Thoracic aorta (tissue), 2 donors: ENCODE measurements at places on chromosomes 7 and 10.

GRCh38 chr10:75662715-75663114, 231.3 kb downstream of the LRMDA start:
- H3K36me3 ChIP-seq = no peaks in the 10 kb centered on the region
- DNase-seq = peak; percentile 37
- peak overlapping the region; percentile 73 for H3K27ac ChIP-seq
- H3K4me3 ChIP-seq = no peak overlapping the region

DNA sequence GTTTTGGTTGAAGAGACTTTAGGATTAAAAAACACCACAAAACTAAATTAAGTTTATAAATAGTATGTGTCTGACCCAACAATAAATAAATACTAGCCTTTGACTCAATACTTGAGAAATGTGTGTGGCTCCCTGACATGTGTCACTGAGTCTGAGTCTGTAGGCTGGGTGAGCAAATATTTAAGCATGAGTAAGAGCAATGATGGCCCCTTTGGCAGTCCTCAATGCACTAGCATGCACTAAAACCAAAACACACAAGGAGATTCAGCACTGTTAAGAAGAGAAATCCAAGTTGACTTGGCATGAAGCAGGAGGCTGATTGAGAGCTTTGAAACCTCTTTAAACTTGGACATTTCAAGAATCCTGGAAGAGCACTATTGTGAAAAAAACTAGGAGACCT, 37.1 kb downstream of the CCDC71L start:
- H3K36me3 ChIP-seq = no peaks in the 10 kb centered on the region
- no peak for DNase-seq
- H3K4me1 ChIP-seq = peaks cover 2% of the 10 kb centered on the region
- no peak overlapping the region for H3K4me3 ChIP-seq

DNA sequence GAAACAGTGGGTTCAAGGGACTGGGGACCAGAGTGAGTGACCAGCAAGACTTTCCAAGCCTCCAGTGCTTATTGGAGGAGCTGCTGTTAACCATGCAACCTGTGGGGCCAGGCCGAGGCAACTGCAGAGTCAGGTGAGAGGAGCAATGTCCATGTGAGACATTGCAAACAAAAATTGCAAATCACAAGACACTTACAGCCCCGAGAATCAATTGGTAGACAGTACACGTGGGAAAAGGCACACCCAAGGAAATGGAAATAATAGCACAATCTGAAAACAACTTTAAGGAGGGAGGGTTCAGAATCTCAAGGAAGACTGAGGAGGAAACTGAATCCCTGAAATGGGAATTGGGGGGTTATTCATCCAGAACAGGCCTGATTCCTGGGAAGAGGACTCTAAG, 72.6 kb downstream of the GLRX3 start:
- DNase-seq = no peak
- no peak overlapping the region for H3K4me3 ChIP-seq
- no peak overlapping the region for H3K27ac ChIP-seq
- H3K4me1 ChIP-seq = no peaks in the 10 kb centered on the region

GRCh38 chr7:53920011-53920410, 622.2 kb upstream of the VSTM2A start:
- H3K36me3 ChIP-seq = no peaks in the 10 kb centered on the region
- no peak for DNase-seq
- no peaks in the 10 kb centered on the region for H3K4me1 ChIP-seq
- H3K27ac ChIP-seq = no peak overlapping the region
- H3K4me3 ChIP-seq = no peak overlapping the region
- H3K27me3 ChIP-seq = no peaks in the 10 kb centered on the region

GRCh38 chr10:111493024-111493625, 416.3 kb downstream of the ADRA2A start:
- no peak overlapping the region for H3K27ac ChIP-seq
- H3K36me3 ChIP-seq = no peaks in the 10 kb centered on the region
- H3K4me3 ChIP-seq = no peak overlapping the region
- no peaks in the 10 kb centered on the region for H3K27me3 ChIP-seq

- no peak for DNase-seq
- H3K36me3 ChIP-seq = no peaks in the 10 kb centered on the region
- no peak overlapping the region for H3K4me3 ChIP-seq
- no peak overlapping the region for H3K27ac ChIP-seq
Observed at GRCh38 chr7:22351329-22351692, 5.6 kb downstream of the RAPGEF5 start.

- H3K4me1 ChIP-seq = no peaks in the 10 kb centered on the region
- H3K36me3 ChIP-seq = no peaks in the 10 kb centered on the region
- DNase-seq = no peak
- no peak overlapping the region for H3K4me3 ChIP-seq
- no peak overlapping the region for H3K27ac ChIP-seq
- H3K27me3 ChIP-seq = no peaks in the 10 kb centered on the region
Observed at GRCh38 chr7:156184164-156184563, 371.9 kb upstream of the SHH start.

- H3K4me3 ChIP-seq = no peak overlapping the region
- H3K27me3 ChIP-seq = no peaks in the 10 kb centered on the region
- H3K36me3 ChIP-seq = no peaks in the 10 kb centered on the region
- no peaks in the 10 kb centered on the region for H3K4me1 ChIP-seq
- no peak for DNase-seq
- H3K27ac ChIP-seq = no peak overlapping the region
Observed at GRCh38 chr7:24732646-24733413, 24.4 kb downstream of the GSDME start.

GRCh38 chr7:47901542-47901941, 46.7 kb downstream of the PKD1L1 start:
- H3K4me3 ChIP-seq = no peak overlapping the region
- no peaks in the 10 kb centered on the region for H3K36me3 ChIP-seq
- no peak overlapping the region for H3K27ac ChIP-seq

DNA sequence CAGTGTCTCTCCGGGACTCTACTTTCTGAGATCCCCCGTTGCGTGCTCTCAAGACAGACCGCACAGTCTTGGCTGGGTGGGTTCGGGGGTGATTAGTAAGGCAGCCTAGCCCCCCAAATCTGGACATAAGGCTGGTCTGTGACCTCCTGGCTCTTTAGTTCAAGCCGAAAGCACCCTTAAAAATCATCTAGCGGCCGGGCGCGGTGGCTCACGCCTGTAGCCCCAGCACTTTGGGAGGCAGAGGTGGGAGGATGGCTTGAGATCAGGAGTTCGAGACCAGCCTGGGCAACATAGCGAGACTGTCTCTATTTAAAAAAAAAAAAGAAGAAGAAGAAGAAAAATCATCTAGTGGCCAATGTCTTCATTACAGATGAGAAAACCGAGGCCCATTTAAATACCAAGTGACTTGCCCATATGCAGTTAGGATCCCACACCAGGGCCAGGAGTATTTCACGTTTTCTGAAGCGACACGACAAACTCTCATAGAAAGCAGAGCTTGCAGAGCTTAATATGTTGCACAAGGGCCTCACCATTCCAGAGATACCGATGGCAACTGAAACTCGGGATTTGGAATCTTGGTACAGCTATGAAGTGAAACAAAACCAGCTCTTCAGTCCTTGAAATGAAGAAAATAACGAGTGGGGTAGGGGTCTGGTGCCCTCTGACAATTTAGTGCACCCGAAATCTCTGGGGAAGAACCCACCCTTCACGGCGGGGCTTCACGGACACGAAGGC, 703 bp upstream of the HILPDA start:
- H3K27ac ChIP-seq = peak overlapping the region; percentile 97
- H3K4me1 ChIP-seq = peaks cover 26% of the 10 kb centered on the region
- no peaks in the 10 kb centered on the region for H3K36me3 ChIP-seq
- no peaks in the 10 kb centered on the region for H3K27me3 ChIP-seq
- peak overlapping the region; percentile 85 for H3K4me3 ChIP-seq
- no peak for DNase-seq

- H3K4me3 ChIP-seq = peak overlapping the region; percentile 90
- no peak for DNase-seq
- H3K4me1 ChIP-seq = peaks cover 29% of the 10 kb centered on the region
- H3K36me3 ChIP-seq = no peaks in the 10 kb centered on the region
Observed at GRCh38 chr7:142855114-142855743, 353 bp downstream of the EPHB6 start.

DNA sequence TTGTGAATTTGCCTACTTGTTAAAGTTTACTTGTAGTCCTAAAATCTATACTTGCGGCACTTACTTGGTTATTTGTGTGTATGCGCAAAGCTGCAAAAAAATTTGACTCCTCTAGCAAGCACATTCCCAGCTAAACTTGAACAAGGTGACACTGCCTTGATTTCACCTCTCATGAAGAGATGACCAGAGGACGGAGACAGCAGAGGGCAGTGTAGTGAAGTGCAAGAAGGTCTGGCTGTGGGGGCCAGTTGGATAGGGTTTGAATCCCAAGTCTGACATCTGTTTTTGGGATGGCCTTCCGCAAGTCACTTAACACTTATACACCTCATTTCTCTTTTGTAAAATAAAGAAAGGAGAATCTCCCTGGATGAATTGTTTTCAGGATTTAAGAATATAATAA, 15.7 kb downstream of the SLK start:
- H3K4me3 ChIP-seq = no peak overlapping the region
- no peaks in the 10 kb centered on the region for H3K27me3 ChIP-seq
- no peak overlapping the region for H3K27ac ChIP-seq
- peaks cover 32% of the 10 kb centered on the region for H3K4me1 ChIP-seq

DNA sequence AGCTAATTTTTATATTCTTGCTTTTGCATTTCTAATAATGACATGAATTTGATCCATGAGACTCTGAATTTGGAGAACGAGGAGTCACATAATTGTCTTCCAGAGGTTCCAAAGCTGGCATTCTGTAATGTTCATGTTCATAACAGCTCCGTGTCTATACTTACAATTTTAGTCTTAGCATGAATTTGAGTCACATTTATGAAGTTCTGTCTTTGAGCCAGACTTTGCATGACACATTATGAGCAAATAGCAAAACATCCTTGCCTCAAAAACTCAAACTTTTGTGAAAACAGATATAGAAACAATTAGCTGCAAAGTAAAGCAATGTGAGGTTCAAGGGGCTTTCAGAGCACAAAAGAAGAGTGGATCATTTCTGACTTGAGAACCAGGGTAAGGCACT, 44.5 kb upstream of the CAV2 start:
- H3K4me3 ChIP-seq = no peak overlapping the region
- no peaks in the 10 kb centered on the region for H3K36me3 ChIP-seq
- H3K27me3 ChIP-seq = no peaks in the 10 kb centered on the region
- peak overlapping the region; percentile 24 for H3K27ac ChIP-seq
- DNase-seq = no peak

- H3K36me3 ChIP-seq = no peaks in the 10 kb centered on the region
- no peak overlapping the region for H3K4me3 ChIP-seq
- H3K4me1 ChIP-seq = peaks cover 3% of the 10 kb centered on the region
- no peak for DNase-seq
Observed at GRCh38 chr10:69439350-69439739, 11.9 kb upstream of the TSPAN15 start.
